NCI-H2171 treated with DMSO at 0.1 percent for 48 hours (cell line): ENCODE measurements at places on chromosomes 5 and 9.
A peak's percentile ranks its signal among the peaks of the same experiment; 100 is the strongest.

DNA sequence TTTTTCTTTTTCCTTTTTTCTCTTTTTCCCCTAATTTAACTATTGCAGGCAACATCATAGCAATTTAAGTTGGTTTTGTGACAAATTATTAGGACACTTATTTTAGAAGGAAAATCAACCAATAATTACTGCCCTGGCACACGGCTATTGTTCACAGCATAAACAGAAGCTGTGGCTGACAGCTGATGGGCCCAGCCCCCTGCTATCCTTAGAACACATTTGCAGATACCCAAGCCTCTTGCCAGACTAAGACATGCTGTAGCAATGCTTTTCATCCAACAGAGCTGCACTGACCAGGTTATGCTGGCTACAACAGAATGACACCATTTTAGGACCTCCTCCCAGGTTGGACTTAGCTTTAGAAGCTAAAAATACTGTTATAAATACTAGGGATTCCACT, 852.7 kb upstream of the DMAC1 start:
- DNase-seq: no peak

GRCh38 chr9:37374892-37375291, 47.6 kb upstream of the GRHPR start:
- no peak for DNase-seq

- DNase-seq: no peak
Measured at GRCh38 chr9:21037278-21037677, 5.8 kb upstream of the HACD4 start.

- DNase-seq: peak; percentile 1
Measured at GRCh38 chr5:57566914-57567313, 84.3 kb upstream of the ACTBL2 start.

DNA sequence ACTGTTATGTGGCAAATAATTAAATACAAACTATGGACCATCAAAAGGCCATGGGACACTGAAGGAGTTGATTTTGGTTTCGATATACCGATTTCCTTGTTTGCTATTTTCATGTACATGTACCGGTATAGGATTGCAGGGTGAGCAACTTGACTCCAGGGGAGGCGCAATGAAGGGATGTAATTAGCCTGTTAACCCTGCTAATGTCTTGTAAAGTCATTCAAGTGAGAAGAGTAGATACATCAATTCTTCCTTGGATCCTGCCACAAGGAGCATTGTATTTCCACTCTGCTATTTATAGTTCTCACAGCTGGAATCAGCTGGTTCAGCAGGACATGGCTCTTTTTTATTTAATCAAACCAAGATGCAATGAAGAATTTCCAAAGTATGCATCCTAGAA, 102.0 kb downstream of the STK32A start:
- peak; percentile 30 for DNase-seq

DNA sequence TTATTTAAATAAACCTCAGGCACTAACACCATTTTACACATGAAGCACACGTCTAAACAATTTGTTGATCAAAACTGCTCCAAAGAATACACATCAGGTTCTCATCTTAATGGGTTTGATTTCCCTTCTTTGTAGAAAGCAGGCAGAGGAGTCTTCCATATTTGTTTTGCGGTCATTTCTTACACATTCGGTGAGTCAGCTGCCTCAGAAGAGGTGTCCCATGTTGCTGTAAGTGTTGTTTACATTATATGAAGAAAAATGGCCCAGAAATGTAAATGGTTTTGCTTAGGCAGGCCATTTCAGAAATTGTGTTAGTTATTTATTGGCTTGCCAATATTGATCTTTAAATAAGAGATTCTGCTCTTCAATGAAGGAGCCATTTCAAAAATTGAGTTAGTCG, 325.8 kb downstream of the TENT4A start:
- no peak for DNase-seq

- DNase-seq: no peak
Measured at GRCh38 chr5:145975361-145976066, 39.1 kb downstream of the SH3RF2 start.
